ENCODE measurements at places on chromosomes 13 and 19. TPM values are rescaled to one million over a fixed set of nuclear protein-coding genes. Genes with fewer than 3 reads are reported as not detected.
A peak's percentile ranks its signal among the peaks of the same experiment; 100 is the strongest.

DNA sequence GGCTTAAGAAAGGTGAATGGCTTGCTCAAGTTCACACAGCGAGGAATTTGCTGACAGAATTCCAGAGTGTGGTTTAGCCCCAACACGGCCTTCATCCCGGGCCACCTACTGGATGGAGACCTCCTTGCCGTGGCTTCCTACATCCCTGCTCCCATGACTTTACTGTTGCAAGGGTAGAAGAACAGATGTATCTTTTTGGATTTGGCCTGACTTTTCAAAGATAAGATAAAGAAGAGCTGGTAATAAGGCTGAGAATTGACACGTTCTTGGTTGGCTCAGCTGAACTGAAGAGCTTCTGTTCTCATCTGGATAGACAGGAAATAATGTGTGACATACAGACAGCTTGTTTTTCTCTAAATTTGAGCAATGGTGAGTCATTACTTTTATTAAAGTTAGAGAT, 113.1 kb downstream of the KLF5 start:
- no peak for DNase-seq
- no peak overlapping the region for H3K4me3 ChIP-seq
- H3K36me3 ChIP-seq: no peaks in the 10 kb centered on the region

ZNF28 gene
- 8.6 TPM for total RNA-seq

DNA sequence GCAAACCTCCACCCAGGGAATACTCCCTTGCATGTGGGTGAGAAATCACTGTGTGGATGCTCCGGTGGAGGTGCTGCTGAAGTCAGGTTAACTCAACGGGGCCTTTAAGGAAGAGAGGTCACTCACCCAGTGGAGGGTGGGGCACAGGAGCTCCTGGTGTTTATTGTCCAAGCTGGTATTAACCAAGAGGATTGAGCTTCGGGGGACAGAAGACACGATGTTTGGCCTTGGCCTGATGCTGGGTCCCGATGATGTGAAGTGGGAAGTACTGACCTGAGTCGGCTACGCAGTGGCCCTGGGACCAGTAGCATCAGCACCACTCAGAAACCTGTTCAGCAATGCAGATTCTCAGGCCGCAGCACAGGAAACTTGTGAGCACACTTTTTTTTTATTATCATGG, 85.7 kb upstream of the WASF3 start:
- peaks cover 5% of the 10 kb centered on the region for H3K4me1 ChIP-seq
- no peak for DNase-seq
- H3K27me3 ChIP-seq: no peaks in the 10 kb centered on the region

DNA sequence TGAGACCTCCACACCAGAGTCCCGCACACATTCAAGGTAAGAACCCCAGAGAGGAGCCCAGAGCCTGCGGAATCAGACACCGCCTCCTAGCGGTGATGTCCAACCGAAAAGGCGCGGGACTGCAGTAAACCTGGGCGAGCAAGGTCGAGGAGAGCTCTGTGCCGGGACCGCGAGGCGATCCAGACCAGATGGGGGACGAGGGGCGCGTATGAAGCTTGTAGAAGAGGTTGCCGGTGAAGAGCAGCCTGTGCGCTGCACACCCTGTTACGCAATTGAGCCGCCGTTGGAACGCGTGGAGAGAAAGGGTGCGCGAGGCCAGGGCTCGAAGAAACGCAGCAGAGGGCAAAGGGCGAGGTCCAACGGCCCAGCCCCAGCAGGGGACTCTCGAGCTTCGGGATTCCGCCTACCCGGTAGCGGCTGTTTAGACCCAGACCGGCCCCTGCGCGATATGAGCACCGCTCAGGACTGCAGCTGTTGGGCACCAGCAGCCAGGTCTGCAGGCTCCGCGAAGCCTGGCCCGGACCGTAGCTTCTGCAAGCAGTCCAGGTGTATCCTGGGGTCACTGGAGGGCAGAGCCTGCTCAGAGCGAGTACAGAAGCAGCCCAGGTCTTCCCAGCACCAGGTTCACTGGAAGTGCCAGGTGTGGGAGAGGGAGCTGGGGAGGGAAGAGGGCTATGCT, 65.9 kb upstream of the ZNF599 start:
- DNase-seq: no peak
- no peaks in the 10 kb centered on the region for H3K4me1 ChIP-seq
- peak overlapping the region; percentile 17 for H3K27ac ChIP-seq
- no peak overlapping the region for H3K4me3 ChIP-seq

DNA sequence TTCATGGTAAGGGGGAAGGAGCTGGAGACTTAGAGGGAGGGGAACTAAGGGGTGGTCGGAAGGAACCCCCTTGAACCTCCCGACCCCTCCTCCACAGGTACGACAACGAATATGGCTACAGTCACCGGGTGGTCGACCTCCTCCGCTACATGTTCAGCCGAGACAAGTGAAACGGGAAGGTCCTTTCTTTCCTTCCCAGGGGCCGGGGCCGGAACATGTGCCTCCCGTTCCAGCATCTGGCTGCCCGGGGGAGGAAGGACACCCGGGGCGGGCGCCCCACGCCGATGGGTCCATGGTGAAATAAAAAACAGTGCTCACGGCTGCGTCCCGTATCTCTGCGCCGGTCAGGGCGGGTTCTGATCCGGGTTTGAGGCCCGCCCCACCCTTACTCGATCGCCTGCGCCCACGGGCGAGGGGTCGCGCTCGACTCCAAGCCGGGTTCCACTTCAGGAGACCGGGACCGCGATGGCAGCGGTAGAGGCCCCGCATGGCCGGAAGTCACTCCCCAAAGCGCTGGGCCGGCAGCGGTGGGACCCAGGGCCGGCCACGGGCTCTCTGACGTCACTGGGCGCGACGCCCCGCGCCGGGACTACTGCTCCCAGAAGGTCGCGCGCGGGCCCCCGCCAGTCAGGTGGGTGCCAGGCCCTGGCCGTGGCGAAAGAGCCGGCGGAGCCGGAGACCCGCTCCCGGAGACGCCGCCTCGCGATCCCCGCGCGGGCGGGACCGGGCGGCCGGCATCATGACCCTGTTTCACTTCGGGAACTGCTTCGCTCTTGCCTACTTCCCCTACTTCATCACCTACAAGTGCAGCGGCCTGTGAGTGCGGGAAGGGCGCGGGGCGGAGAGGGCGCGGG, at the start of gene TMEM147:
TMEM147 (plus strand) TSS at position 626 of the 854 bp plus-strand sequence; CDS start at position 740, 114 bp downstream.
- H3K4me3 ChIP-seq: peak within 1 kb of the TSS; percentile 78
- H3K27me3 ChIP-seq: no peaks in the 10 kb centered on the region
- H3K4me1 ChIP-seq: peaks cover 16% of the 10 kb centered on the region
- DNase-seq: peak; percentile 63
- peaks cover 13% of the 10 kb centered on the region for H3K36me3 ChIP-seq
- peak within 1 kb of the TSS; percentile 84 for H3K27ac ChIP-seq

DNA sequence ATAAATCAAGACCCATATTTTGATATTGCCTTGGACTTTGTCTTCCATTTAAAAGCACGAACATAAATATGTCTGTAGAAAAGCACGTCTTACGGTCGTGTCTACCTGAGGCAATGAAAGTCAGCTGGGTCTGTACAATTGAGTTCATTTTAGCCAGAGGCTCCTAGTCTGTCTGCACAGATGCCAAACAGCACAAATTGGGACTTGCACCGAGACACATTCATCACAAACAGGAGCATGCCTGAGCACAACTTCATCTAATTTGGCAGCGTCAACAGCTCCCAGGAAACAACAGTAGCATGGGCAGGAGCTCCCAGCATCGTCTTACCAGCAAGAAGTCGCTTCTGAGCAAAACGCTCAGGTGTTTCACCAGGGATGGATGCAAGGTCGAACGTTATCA, 687.0 kb downstream of the EFNB2 start:
- no peak overlapping the region for H3K4me3 ChIP-seq
- H3K27ac ChIP-seq: no peak overlapping the region
- no peaks in the 10 kb centered on the region for H3K36me3 ChIP-seq
- H3K4me1 ChIP-seq: no peaks in the 10 kb centered on the region
- DNase-seq: no peak

TTC9B gene
- not detected for total RNA-seq

DNA sequence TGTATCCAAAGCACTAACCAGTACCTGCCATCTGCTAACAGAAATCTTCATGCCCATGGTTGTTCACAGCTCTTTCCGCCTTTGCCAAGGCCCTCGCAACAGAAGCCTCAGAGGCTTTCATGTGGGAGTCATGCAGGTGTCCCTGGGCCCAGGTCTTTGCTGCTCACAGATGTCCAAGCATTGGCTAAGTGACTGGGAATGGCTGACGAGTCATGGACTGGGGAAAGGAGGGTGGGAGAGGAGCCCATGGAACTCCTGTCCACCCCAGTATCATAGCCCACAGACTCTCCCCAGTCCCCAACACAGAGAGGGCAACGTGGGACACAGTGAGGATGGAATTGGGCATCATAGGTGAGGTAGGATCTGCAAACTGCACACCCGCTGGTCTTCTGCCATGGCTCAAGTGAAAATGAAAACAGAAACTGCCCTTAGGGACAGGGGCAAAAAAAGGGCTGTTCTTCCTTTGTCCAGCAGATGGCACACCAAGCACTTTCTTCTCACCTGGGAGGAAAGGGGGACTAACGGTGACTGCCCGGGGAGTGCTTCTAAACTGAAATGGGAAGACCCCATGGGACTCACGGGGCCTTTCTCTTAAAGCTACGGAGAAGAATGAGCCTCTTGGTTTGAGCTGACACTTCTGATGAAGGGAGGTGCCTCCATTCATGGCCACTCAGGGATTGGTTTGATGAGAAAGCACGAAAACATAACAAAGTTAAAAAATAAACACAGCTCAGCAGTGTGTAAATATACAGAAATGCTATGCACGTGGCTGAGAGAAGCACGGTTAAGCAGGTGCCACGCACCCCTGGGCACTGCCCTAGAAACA, 11.1 kb upstream of the DHRS12 start:
- no peaks in the 10 kb centered on the region for H3K27me3 ChIP-seq
- peak overlapping the region; percentile 85 for H3K27ac ChIP-seq
- peaks cover 75% of the 10 kb centered on the region for H3K4me1 ChIP-seq
- peak overlapping the region; percentile 3 for H3K4me3 ChIP-seq
- peak; percentile 77 for DNase-seq

- no peaks in the 10 kb centered on the region for H3K36me3 ChIP-seq
- no peaks in the 10 kb centered on the region for H3K27me3 ChIP-seq
- H3K4me3 ChIP-seq: no peak overlapping the region
- no peaks in the 10 kb centered on the region for H3K4me1 ChIP-seq
- no peak for DNase-seq
Measured at GRCh38 chr19:54310543-54310942, 2.4 kb downstream of the LILRA5 start.

FCER2 gene
- total RNA-seq: not detected

DNA sequence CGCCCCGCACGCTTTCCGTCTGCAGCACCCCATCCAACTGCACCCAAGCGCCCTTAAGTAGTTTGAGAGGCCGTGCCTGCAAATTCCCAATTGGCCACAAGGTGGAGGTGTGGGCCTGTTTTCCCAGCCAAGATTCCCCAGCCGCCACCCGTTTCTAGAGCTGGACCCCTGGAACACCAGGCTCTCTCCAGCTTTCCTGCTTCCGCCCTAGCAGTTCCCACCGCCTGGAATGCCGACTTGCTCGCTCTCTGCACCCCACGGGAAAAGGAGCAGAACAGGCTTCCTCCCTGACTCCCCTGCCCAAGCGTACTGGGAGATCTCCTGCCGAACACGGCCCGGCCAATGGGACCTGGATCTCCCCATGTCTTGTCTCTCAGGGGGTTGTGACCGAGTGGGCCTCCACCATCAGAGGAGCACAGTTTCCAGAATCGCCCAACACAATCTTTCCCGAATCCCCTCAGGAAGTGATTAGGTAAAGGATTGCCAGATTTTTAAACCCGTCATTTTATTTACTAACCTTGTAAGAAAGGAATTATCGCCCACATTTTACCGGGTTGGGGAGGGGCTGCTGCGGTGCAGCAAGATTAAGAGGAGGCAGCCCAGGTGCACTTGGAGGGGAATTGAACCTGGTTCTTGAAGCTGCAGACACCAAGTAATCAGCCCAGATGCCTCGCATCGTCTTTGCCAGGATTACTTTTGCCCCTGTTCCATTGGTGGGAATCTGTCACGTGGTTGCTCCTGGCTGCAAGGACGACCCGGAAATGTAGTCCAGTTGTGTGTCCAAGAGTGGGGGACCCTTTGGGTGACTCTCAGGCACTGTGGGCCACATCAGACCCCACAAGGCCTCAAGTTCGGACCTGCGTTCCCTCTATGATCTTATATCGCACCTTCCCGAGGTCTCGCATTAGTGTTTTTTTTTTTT, 3.5 kb upstream of the NAPSA start:
- peak overlapping the region; percentile 69 for H3K4me3 ChIP-seq
- H3K36me3 ChIP-seq: no peaks in the 10 kb centered on the region
- peaks cover under 1% of the 10 kb centered on the region for H3K4me1 ChIP-seq

- H3K4me1 ChIP-seq: no peaks in the 10 kb centered on the region
- DNase-seq: no peak
- H3K27ac ChIP-seq: no peak overlapping the region
- H3K4me3 ChIP-seq: no peak overlapping the region
Measured at GRCh38 chr13:73035660-73036059, 23.1 kb upstream of the KLF5 start.

DNA sequence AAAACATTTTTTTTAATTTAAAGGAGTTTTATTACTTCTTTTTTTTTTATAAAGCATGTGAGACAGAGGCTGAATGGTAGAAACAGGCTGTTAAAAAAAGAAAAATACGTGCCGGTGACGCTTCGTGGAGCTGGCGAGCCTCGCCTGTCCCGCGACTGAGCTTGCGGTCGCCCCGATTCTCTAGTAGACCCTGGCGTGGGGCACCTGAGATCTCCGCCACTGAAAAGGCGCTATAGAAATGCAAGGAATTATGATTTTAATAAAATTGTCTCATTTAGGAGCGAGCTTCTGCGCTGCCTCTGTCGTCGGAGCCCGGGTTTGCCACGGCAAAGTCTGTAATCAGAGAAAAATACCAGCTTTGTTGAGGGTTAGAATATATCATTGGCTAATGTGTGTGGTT, 18.4 kb downstream of the NFIX start:
- H3K4me3 ChIP-seq: peak overlapping the region; percentile 47
- H3K27ac ChIP-seq: no peak overlapping the region
- peaks cover 9% of the 10 kb centered on the region for H3K4me1 ChIP-seq

CEACAM8 gene
- total RNA-seq: 0.59 TPM

GRCh38 chr19:16320987-16321386, 3.6 kb upstream of the KLF2 start:
- no peaks in the 10 kb centered on the region for H3K27me3 ChIP-seq
- peaks cover 4% of the 10 kb centered on the region for H3K36me3 ChIP-seq
- no peak overlapping the region for H3K27ac ChIP-seq
- H3K4me3 ChIP-seq: no peak overlapping the region
- H3K4me1 ChIP-seq: peaks cover 24% of the 10 kb centered on the region

DNA sequence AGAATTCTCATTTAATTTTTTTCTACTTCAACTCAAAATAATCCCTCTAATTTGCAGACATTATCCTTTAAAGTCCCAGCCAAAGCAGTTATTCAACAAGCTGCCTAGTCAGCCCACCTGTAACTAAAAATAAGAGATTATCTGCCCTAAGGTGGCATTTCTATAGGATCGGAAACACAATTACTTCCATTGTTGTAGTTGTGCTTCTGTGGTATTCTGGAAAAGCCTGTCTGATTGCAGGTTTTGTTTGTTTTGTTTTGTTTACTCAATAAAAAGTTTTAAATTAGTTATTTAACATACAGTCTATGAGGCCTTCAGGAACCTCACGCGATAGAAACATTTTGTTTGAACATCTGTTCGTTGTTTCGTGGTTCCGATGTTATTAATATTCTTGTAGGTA, 101.0 kb downstream of the ZIC5 start:
- H3K27me3 ChIP-seq: no peaks in the 10 kb centered on the region
- no peak overlapping the region for H3K27ac ChIP-seq
- no peak for DNase-seq

GRCh38 chr13:26968431-26969341, 202.9 kb downstream of the USP12 start:
- no peak overlapping the region for H3K4me3 ChIP-seq
- H3K27ac ChIP-seq: no peak overlapping the region
- no peak for DNase-seq
- no peaks in the 10 kb centered on the region for H3K4me1 ChIP-seq
- H3K27me3 ChIP-seq: no peaks in the 10 kb centered on the region
- H3K36me3 ChIP-seq: no peaks in the 10 kb centered on the region

ZNF544 gene
- 41.5 TPM for total RNA-seq

PSG1 gene
- not detected for total RNA-seq
